Tongue (tissue), 3 donors: ENCODE measurements at places on chromosomes 4 and X.

GRCh38 chr4:41579526-41579925 is 41.6 kb downstream of the LIMCH1 start:
- DNase-seq = no peak

GRCh38 chr4:56971383-56971782 is 6.0 kb downstream of the NOA1 start:
- DNase-seq = no peak

DNA sequence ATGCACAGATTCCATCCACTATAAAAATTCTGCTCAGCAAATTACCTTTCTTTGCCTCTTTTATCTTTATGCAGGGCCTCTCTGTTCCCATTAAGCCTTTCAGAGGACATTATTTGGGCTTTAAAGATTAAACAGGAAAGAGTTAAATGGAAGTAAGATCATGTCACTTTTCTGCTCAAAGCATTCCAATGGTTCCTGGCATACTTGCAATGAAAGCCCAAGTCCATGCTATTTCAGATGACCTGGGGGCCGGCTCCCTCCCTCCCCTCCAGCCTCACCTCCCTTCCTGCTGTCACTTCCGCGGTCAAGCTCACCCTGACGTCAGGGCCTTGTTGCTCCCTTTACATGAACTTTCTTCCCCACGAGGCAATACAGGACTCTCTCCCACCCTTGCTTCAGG is 125.5 kb downstream of the C4orf51 start:
- DNase-seq = no peak

- DNase-seq = no peak
Measured at GRCh38 chr4:17204908-17205307, 306.5 kb upstream of the LDB2 start.

GRCh38 chr4:58191109-58191508 is 1080.9 kb upstream of the IGFBP7 start:
- no peak for DNase-seq

GRCh38 chr4:41661442-41662076 is 87.0 kb downstream of the PHOX2B start:
- peak; percentile 84 for DNase-seq

GRCh38 chr4:80014531-80014930 is 58.5 kb downstream of the ANTXR2 start:
- DNase-seq = no peak

DNA sequence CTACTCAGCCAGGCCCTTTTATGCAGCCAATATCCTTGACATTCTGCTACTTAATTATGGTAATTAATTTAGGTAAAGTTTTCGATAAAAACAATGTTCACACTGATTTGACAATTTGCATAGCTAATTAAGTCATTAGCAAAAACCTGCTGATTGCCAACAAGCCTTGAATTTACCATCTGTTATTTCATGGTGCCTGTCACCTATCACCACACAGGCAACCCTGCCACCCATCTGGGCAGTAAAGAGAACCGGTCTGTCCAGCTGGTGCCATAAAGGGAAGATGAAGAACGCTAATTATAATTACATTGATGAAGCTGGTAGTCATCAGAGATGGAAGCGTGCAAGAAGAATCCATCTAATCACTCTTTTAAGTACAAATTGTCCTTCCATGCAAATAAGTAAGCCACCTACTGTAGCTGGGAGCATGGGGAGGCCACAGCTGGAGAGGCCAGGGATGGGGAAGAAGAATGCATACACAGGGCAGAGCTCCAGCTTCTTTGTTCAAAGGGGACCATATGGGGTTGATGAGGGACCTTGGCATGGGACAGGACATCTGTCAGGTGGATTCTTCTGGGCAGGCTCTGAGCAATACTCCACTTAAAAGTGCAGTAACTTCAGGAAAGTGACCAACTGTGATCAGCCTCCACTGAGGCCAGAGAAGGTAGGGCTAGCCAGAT is 277.3 kb upstream of the TAPT1 start:
- peak; percentile 15 for DNase-seq

DNA sequence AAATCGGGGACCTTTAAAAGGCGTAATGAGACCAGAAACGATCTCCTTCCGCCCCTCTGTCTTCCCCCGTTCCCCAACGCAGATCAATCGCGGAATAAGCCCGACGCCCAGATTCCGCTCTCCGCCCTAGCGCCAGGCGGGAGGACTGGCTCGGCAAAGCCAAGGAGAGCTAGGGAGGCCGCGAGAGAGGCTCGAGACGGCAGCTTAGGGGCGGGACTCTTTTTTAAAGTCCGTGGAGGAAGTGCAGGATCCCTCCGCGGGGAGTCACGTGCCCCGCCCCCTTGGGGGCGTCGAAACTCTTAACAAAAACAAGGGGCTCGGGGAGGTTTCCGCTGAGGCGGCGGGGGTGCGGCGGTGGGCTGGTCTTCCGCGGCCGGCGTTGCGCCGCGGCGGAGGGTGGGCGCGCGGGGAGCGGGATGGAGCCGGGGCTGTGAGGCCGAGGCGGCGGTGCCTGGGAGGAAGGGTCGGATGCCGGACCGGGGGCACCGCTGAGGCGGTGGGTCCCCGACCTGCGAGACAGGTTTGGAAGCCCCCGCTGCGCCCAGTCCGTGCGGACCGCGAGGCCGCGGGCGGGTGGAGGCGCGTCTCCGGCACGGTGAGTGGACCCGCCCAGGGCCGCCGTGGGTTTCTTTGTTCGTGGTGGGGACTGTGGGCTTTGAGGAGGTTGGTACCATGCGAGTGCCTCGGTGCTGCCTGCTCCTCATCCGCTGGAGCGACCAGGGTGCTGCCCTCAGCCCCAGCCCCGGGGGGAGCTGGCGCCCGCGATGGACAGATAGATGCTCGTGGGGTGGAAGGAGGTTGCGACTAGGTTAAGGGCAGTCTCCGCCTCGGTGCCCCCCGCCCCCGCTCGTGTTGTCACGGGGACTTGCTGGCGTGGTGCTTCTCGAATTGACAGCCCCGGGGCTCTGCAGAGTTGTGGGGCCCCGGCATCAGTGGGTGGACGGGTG is at the start of gene CCNG2:
Gene CCNG2, plus strand, starts transcription at position 296 of the 947 bp plus-strand sequence. CDS start 1,326 bp downstream, outside the sequence.
- DNase-seq = peak; percentile 98

- DNase-seq = no peak
Measured at GRCh38 chr4:111178231-111178630, 555.4 kb upstream of the PITX2 start.

DNA sequence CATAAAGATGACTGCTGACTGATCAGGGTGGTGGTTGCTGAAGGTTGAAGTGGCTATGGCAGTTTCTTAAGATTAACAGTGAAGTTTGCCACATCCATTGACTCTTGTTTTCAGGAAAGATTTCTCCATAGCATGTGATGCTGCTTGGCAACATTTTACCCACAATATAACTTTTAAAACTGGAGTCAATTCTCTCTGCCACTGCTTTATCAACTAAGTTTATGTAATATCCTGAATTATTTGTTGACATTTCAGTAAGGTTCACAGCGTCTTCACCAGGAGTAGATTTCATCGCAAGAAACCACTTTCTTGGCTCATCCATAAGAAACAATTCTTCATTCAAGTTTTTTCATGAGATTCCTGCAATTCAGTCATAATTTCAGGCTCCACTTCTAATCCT is 166.5 kb upstream of the SPRY1 start:
- DNase-seq = no peak

DNA sequence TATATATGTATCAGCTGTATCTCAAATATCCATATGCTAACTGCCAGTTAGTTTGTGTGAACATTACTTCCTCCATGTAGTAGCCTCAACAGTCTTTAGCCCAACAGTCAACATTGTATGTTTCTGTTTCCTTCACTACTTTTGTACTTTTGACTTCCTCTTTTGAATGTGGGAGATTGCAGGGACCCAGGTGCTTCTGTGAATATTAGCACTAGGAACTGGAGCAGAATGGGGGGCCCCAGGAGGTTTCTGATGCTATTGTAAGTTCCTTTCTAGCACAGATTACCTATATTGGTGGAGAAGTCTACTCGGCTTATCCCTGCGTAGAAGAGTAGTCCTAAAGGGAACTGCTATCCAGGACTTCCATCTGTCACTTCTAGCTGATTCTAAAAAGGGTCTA is 2.3 kb downstream of the PLAC8 start:
- DNase-seq = no peak

DNA sequence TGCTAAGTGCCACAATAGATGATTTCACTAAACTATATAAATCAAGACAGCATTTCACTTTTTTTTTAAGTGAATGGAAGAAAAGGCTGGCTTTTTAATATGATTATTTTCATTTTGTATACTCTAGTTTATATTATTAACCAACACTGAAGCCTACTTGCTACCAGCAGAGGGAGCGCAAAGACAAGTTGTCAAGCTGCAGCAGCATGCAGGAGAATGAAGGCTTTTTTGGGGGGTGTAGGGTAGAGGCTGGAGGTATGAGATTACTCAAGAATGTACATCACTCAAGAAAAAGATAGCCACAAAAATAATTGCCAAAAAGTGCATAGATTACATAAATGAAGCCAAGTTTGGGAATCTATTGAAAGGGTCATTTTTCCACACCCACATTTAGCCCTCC is 519.5 kb downstream of the FGF13 start:
- peak; percentile 37 for DNase-seq

- peak; percentile 92 for DNase-seq
Measured at GRCh38 chr4:170138580-170139194, 48.9 kb upstream of the AADAT start.

DNA sequence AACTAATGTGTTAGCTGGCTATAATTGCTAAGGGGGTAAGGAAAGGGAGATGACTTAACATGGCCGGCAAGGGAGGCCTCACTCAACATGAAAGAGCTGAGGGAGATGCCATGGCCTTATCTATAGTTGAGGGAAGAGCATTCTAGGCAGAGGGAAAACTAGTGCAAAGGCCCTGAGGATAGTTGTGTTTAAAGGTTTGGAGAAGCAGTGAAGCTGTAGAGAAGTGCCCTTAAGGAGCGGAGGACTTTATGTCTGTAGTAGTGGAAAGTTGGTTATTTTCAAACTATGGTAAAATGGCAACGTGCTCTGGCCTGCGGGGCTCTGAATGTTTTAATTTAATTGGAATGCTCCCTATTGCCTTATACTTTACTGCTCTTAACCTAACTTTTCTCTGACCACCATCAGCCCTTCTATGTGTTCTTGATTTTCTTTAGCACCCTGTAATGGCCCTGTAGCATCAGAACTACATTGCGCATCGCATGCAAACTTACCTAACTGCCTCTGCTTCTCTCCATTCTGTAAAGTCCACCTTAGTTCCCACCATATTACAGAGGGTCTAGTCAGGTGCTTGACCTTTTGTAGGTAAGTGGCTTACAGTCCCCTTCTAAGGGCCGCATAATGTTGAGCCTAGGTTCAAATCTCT is 35.8 kb downstream of the ERVMER34-1 start:
- no peak for DNase-seq

DNA sequence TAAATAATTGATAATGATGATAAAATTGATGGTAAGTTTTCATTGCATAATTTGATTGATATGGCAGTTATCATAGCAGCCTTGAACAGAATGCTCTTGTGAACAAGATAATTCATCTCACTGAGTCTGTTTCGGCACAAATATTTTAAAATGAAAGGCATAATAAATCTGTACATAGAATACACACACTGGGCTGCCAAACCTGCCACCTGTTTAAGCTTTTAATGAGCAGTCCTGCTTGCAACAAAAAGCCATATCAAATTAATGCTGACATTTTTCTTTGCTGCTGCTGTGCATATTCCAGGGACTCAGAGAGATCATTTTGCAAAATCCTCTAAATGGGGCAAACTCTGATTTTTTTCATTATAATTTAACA is 201.1 kb downstream of the ARHGAP24 start:
- DNase-seq = peak; percentile 79

DNA sequence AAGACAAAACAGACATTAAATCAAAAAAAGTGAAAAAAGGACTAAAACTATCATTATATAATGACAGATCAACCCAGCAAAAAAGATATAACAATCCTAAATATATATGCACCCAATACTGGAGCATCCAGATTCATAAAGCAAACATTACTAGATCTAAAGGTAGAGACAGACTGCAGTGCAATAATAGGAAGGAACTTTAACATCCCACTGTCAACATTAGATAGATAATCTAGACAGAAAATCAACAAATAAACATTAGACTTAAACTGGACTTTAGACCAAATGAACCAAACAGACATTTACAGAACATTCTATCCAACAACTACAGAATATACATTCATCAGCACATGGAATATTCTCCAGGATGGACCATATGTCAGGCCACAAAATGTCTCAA is 29.5 kb upstream of the RAB39B start:
- DNase-seq = no peak

GRCh38 chr4:90069151-90069550 is 58.0 kb upstream of the CCSER1 start:
- no peak for DNase-seq

- no peak for DNase-seq
Measured at GRCh38 chr4:2281575-2282343, 19.9 kb upstream of the MXD4 start.

DNA sequence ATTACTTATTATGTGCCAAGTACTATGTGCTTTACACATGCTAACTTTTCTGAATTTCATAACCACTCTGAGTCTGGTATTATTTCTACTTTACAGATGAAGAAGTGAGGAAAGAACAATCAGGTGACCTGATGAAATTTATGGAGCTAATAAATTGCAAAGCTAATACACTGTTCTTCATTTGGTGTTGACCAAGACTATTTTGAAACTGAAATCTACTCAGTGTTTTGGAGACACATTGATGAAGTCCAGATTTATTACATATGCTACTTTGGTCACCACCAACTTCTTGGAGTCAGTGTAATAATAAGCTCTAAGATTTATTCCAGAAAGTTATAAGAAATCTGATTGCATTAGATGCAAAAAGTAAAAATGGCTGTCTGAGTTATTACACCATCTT is 637.9 kb downstream of the FAT4 start:
- no peak for DNase-seq

DNA sequence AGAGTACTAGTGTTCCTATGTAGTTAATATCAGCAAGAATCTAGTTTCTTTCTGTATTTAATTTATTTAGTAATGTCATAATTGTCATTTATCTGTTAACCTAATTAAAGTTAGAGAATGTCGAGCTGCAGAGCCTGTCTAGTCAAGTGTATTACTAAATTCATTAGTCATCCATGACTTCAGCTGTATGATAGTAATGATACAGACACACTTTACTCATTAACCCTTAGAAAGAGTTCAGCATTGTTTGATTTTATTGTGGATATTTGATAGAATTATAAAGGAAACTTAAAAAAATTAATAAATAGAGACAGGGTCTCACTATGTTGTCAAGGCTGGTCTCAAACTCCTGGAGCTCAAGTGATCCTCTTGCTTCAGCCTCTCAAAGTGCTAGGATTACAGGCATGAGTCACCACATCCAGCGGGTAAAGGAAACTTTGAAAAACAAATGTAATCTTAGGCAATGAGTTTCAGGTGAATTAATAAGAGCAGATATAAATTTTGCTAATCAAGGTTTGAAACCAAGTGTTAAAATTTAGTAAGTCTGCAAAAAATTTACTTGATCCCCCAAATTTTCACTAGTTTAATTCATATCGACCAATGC is 110.6 kb downstream of the ANK2 start:
- DNase-seq = no peak

DNA sequence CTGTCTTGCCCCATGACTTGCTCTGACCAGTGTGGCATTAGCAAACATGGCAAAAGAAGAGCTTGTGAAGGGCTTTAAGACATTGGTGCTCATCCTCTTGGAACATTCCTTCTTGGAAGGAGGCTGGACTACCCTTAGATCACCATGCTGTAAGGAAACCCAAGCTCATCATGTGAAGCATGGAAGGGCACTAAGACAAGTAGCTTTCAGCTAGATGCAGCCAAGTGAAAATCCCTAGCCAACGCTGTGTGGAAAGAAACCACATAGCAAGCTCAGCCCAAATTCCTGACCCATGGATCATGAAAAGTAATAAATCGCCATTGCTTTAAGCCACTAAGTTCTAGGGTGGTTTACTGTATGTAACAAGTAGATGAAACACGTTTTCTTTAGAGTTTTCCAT is 12.4 kb upstream of the PACRGL start:
- DNase-seq = no peak
